ENCODE measurements at places on chromosomes 3 and 15.

DNA sequence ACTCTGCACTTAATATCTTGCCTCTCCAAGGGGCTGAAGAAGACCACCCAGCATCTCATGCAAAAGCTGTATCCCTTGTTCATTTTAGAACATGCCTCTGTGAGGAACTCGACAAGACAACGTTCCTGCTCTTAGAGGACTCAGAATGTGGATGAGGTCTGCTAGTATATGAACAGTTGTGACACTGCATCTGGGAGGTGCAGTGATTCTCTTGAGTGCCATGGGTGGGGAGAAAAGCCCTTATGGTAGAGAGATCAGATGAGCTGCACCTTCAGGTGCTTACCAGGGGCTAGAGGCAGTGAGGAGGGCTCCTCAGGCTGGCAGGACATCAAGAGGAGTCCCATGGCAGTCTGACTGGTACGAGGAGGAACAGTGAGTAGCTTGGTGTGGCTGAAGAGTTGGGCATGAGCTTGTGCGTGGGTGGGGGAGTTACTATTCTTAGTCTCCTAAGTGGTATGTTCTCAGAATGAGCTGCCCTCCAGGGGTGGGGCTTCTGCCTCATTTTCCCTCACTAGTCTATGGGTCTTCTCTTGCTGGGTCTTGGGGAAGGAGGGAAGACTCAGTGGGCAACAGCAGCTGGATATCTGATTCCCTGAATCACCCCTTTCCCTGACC is 56.7 kb upstream of the ATP2B2 start:
- no peak for DNase-seq

DNA sequence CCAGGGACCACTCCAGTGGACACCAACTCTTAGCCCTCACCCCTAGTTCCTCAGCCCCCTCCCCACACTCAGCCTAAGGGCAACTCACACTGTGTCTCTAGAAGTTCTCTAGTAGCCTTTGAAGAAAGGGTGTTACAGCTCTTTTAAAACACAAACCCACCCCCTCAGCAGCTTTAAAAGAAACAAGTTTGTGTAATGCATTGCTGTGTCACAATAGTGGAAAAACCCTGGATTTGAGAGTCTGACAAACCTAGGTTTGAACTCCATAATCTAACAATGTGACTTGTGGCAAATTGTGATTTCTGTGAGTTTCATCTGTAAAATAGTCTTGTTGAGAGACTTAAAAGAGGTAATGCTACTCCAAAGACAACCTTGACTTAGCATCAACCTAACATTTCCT is 54.0 kb downstream of the PLCH1 start:
- no peak for DNase-seq

DNA sequence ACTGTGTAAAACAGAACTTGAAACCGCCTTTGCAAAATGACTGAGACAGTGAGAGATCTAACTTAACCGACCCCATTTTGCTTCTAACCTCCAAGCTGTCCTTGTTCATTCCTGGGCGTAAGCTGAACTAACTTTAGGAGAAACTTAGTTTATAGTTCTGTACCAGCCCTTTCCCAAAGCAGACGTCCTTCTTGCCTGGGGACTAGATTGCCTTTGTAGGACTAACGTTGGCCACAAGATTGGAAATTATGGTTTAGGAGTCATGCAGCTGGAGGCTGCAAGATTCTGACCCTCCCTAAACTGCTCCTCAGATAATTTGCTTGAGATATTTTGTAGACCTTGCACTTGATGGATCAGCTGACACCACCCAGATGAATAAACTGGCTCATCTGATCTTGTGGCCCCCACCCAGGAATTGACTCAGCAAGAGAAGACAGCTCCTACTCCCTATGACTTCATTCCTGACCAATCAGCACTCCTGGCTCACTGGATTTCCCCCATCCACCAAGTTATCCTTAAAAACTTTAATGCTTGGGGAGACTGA is 219.9 kb upstream of the PROK2 start:
- no peak for DNase-seq

- DNase-seq = no peak
These were observed 31.9 kb upstream of the ATP13A3 start for GRCh38 chr3:194518652-194519051.

DNA sequence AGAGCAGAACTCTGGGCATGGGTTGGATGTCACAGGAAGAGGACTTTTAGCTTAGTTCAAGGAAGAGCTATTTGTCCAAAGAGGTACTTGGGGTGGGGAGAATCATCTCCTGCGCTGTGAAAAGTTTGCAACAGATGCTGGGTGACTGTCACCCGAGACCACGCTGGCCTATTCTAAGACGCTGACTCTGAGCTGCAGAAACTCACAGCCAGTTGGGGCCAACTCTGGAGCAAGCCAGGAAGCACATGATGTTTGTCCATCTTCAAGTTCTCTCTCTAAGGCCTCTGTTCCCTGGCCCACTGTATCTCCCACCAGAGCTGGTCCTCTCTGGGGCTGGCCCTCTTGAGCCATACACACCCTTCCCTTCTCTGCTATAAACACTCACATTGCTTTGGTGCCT is 17.9 kb upstream of the CDCP1 start:
- DNase-seq = no peak

DNA sequence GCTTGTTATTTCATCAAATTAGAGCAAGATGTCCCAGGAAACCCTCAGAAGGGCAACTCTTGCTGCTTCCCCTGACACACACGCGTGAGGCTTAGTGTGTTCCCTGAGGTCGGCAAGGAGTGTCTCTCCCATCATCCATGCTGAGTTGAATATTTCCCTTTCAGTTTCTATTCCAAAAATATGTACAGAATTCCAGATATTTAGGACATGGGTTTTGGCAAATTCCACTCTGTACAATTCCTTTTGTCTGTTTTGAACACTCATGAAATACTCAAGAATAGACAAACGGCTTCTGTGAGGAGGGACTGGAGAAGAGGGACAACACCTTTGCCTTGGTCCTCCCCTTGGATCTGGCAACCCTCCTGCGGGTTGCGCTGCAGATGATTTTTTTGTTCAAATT is 138.0 kb downstream of the DUT start:
- DNase-seq = no peak

DNA sequence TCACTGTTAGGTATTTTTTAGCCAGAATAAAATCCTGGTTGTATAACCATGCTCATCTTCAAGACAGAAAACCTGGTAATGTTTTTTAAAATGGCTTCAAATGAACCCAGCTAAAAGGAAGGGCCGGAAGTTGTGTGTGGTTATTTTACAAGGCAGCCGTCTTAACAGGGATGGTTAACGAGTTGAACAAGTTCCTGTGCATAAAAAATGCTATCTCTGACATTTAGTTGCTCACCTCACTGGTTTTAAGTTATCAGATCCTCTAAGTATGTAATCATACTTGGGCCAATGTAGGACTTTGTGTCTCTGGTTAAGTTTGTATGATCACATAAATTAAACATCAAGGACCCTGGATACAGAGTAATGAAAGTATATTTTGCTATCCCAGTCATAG is 2.1 kb downstream of the ATP11B start:
- no peak for DNase-seq

DNA sequence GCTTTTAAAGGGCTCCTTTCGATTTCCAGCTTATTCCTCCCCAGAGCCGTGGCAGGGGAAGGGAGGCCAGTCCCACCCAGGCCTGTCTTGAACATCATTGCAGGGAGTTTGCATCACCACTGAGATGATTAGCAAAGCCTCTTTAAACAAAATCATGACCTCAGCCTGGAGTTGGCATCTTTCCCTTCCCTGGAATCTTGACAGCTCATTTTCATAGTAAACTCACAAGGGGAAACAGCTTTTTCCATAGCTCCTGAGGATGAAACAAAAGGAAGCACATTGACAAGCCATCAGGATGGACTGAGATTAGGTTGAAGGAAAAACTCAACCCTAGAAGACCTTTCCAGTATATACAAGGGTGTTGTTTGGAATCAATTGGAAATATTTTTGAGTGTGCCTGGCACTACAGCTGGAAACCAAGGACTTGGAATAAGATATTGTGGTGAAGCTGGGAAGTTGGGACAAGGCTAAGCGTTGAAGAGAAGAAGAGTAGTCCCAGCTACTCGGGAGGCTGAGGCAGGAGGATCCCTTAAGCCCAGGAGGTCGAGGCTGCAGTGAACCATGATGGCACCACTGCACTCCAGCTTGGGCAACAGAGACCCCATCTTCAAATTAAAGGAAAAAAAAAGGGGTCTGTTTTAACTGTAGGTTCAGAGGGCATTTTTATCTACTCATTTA is 3.1 kb upstream of the LARP6 start:
- DNase-seq = no peak

DNA sequence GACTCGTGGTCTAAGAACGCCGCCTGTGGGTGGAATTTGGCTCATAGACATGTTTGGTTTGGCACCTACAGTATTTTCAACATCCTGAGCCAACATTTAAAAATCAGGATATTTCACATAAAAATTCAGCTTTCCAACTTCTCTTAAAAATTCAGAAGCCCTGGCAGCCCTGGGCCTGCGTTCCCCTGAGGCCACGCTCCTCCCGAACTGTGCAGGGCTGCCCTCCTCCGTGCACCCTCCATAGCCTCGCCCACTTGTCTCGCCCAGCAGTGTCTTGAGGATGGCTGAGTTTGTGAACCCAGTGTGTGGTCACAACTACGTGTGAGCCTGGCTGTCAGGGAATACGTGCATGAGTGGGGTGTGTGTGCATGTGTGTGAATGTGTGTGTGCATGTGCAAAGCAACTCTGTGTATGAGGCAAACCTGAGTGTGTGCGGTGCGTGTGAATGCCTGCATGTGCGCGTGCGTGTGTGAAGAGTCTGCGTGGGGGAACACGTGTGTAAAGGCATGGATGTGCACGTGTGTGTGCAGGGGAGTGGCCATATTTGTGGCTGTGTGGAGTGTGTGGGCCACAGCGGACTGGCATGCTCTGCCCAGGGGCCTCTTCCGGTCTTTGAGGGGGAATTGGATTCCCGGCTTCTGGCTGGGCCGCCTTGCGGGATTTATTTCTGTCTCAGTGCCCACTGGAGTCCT is 30.9 kb downstream of the PTH1R start:
- no peak for DNase-seq

DNA sequence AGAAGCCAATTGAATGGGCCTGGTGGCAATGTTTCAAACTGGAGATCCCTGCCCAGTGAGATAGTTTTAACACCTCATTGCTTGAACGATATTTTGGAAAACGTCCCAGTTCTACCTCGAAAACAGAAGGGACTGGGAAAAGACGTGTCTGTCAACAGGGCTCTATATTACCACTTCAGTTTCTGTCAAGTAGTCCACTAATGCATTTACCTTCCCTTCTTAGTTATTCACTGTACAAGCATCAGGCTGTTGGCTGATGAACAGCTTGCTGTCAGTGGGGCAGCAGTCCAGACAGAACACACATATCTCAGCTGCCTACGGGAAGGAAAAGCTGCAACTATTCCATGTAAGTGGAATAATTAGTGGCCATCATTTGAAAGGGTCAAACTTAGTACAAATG is 794.7 kb upstream of the GBE1 start:
- no peak for DNase-seq
